ENCODE measurements at places on chromosomes 5 and 9. TPM values are rescaled to one million over a fixed set of nuclear protein-coding genes. Genes with fewer than 3 reads are reported as not detected.

The LAMC3 gene
- total RNA-seq, result 50.6 TPM

The HMGCS1 gene
- total RNA-seq, result 131 TPM

The CFAP90 gene
- 1.1 TPM for total RNA-seq

The PCDHGB3 gene
- 3.2 TPM for total RNA-seq

The CYSRT1 gene
- total RNA-seq, result 1.9 TPM

The CCDC192 gene
- total RNA-seq, result 1.2 TPM

The TLX3 gene
- total RNA-seq, result not detected

The HDHD3 gene
- total RNA-seq, result 39.2 TPM

The UNC5A gene
- not detected for total RNA-seq

The CCDC183 gene
- 0.18 TPM for total RNA-seq

The TOR1A gene
- 34.1 TPM for total RNA-seq

The LHX3 gene
- not detected for total RNA-seq

- no peak for DNase-seq
Measured at GRCh38 chr5:35665096-35665495, 47.4 kb downstream of the SPEF2 start.

DNA sequence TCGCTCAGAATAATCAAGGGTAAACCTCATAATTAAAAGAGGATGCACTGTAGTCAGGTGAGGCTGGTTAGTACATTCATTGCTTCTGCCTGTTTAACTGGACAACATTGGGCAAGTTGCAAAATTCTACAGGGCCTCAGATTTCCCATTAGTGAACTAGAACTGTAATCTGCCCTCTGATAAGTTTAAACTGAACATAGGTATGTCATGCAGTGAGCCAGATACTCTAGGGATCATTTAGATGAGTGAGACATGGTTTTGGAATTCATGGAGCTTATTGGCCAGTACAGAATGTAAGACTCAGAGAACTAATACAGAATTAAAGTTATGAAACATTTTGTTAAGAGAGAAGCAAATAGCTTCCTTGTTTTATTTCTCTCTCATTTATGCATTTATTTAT, 35.9 kb downstream of the RNF44 start:
- DNase-seq, result no peak

GRCh38 chr5:2415678-2416077, 335.8 kb downstream of the IRX2 start:
- no peak for DNase-seq

GRCh38 chr5:50564079-50564478, 102.4 kb upstream of the PARP8 start:
- no peak for DNase-seq

- DNase-seq, result no peak
Measured at GRCh38 chr9:15977438-15977837, 424.6 kb downstream of the CCDC171 start.

- no peak for DNase-seq
Measured at GRCh38 chr5:15234366-15234765, 265.6 kb upstream of the FBXL7 start.

GRCh38 chr9:37324261-37324683, 98.2 kb upstream of the GRHPR start:
- no peak for DNase-seq

DNA sequence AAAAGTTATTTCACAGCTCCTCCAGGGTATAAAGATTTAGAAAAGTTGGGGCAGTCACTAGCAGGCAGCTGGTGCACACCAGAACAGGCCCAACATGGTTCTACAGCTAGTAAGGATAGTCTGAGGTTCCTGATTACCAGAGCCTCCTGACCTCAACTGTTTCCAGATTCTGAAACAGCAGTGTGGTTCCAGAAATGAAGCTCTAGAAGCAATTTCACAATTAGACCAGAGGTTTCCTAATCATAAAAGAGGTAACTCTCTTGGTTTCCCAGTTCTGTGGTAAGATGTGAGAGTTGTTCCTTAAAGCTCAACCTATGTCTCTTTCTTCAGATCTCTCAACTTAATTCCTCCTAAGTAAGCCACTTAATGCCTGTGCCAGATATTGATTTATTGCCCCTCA, 11.9 kb downstream of the AGTPBP1 start:
- no peak for DNase-seq

- DNase-seq, result no peak
Measured at GRCh38 chr9:108021096-108021710, 531.6 kb upstream of the KLF4 start.

- DNase-seq, result no peak
Measured at GRCh38 chr5:113235884-113236283, 198.9 kb downstream of the TSSK1B start.

GRCh38 chr5:141100243-141100805, at the start of gene PCDHB3:
PCDHB3 (plus strand) TSS chr5:141100473; CDS start chr5:141100650, 177 bp downstream.
- DNase-seq, result no peak

DNA sequence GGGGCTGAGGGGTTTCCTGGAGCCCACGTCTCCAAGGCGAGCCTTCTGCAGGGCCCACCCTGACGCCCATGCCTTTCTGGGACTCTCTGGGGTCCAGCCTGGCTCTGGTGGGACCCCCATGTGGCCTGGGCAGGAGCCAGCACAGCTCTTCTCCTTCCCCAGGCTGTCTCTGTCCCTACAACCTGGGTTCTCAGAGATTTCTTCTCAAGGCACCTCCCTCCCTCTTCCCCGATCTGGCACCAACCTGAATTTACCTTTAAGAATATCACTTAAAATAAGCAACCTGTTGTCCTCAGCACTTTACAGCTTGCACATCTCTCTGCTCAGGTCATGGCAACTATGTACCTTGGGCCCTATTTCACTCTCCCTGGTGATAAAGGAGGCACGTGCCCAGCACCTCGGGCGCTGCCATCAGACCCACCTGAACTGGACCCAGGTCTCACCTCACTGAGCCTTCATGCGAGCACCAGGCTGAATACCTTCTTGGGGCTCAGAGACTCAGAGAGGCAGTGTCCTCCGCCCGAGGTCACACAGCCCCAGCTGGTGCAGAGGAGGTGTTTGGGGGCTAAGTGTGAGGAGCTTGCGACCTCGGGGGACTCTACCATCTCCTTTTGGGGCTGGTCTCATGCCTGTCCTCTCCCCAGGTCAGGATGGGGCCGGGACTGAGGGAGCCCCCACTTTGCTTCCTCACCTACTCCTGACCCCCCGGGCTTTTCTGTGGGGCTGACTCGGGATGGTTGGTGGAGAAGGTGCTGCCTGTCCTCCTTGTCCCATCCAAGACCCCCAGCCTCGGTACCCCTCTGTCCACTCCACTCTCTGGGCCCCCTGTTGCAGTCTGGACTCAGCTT, 217.7 kb downstream of the C9orf50 start:
- DNase-seq, result no peak

GRCh38 chr9:88741335-88741734, 206.4 kb downstream of the NXNL2 start:
- DNase-seq, result no peak

DNA sequence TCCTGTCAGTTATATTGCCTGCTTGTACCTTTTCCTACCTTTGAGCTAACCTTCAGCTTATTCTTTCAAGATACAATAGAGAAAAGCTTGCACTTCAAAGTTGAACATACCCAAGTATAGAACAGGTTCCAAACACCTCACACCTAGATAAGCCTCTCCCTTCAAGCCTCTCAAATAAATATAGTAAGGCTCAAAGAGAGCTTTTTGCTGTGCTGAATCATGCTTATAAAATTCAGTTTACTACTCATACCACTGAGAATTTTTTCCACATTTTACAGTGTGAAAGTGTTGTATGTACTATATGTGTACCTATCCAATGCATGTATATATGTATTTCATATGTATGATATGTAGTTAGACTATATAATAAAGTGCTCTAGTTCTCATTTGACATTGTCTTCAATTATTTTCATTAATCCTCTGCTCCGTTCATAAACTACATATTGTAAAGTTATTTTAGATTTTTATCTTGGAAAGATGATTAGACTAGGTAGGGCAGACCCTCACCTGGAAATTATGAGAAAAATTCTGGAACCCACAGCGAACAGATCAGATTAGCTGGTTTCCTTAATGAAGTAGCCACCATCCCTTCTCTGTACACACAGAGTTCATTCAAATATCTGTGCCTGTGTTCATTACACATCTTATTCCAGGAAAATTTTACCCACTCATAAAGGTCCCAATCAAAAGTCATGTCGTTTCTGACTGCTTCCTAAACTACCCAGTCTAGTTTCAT, 149.2 kb upstream of the RGMB start:
- DNase-seq, result no peak

DNA sequence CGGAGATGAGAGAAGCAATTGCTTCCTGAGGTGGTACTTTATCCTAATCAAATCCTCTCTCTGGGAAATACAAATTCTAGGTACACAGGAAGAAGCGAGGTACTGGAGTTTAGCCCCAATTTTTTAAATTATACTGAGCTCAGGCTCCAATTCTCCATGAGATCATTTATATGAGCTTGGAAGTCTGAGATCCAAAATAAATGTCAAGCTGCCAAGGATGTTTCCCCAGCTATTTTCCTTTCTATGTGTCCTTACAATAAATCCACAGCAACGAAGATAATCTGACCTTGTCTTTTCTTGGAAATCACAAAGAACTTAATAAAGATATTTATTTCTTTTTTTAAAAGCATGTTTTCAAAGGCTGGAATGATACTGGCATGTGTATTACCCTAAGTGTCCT, 597.3 kb downstream of the GABRG2 start:
- DNase-seq, result no peak

GRCh38 chr9:126157423-126157822, 169.2 kb upstream of the MVB12B start:
- no peak for DNase-seq

DNA sequence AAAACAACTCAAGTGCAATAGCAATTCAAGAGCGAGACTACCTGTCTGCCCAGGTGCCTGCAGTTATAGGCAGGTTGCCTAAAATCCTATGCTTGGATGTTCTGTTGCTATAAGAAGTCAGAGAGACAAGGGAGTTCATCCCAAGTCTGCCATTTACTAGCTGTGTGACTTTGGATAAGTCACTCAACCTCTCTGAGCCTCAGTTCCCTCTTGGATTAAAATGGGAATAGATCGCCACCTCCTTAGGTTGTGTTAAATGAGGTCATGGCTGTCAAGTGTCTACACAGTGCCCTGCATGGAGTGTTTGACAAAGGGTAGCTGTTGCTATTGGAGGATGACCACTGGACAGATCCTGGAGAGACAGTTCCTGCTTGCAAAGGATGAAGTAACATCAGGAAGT, 1.3 kb upstream of the ZBTB34 start:
- no peak for DNase-seq

- DNase-seq, result no peak
Measured at GRCh38 chr9:109815366-109815947, 35.5 kb downstream of the PALM2AKAP2 start.

DNA sequence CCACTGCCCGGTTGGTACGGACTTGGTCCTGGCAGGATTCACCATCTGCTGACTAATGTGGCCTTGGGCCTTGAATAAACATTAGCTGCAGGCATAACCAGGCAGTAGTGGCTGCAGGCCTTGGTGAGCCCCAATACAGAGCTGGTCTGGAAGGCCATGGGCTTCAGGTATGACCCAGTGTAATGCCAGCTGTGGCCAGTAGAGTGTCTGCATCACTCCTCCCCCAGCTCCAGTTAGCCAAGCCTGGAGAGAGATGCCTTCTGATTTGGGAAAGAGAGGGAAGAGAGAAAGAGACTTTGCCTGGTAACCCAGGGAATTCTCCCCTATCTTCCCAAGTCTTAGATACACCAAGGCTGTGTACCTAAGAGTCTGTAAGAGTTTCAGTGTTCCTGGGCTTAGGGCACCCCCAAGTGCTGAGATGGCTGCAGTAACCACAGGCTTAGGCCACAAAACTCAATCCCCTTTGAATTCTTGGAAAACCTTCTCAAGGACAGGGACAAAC, 5.6 kb upstream of the C5 start:
- DNase-seq, result no peak

DNA sequence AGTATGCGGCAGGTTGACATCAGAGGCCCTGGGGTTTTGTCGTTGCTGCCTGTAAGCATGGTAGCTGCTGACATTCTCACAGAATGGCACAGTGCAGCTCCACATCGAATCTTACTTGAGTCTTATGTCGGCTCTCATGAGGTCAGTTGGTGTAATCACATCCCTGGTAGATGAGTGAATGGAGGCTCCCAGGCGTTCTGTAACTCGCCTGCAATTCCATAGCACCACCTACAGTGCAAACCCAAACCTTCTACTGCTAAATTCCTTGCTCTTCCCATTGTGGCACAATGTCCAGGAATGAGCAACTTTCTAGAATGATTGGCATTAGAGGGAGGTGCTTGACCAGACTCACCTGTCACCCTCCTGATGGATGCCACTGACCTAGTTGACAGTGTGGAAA, 578.4 kb downstream of the CCDC171 start:
- DNase-seq, result no peak

GRCh38 chr5:170860415-170860814, 1.4 kb upstream of the RANBP17 start:
- no peak for DNase-seq

DNA sequence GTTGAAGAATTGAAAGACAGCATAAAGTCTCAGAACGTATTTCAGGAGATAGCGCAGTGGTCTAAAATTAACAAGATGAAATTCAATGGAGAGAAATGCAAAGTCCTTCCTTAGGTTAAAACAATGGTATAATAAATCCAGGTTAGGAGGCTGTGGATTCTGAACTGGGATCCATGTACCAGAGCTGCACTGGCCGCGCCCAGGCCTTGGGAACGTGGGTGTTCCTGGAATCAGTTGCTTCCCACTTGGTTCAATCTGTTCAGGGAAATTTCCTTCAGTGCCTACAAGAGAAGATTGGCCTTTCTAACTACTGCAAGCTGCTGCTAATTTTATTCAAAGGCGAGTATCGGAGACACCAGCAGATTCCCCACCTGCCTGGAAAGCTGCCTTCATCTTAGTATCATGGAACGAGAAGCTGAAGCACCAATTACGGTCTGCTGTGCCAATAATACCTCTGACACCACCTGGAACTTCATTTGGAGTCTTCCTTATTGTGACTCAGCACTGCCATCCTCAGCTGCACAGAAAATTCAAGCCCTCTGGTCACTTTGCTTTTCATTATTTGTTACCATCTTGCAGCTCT, 14.3 kb upstream of the CTNND2 start:
- DNase-seq, result no peak

- no peak for DNase-seq
Measured at GRCh38 chr5:3512361-3513095, 83.1 kb upstream of the IRX1 start.

GRCh38 chr5:59592101-59592500, 301.4 kb downstream of the PDE4D start:
- no peak for DNase-seq
